Activated CD4-positive, alpha-beta memory T cell treated with anti-CD3 and anti-CD28 coated beads for 36 hours (primary cell): ENCODE measurements at places on chromosomes 6 and 20. TPM values are rescaled to one million over a fixed set of nuclear protein-coding genes. Genes with fewer than 3 reads are reported as not detected.

- DNase-seq = no peak
These were observed at the start of gene OCSTAMP for GRCh38 chr20:46550461-46550860. Gene OCSTAMP (minus strand): TSS chr20:46550654. CDS start chr20:46550560, 94 bp downstream.

DNA sequence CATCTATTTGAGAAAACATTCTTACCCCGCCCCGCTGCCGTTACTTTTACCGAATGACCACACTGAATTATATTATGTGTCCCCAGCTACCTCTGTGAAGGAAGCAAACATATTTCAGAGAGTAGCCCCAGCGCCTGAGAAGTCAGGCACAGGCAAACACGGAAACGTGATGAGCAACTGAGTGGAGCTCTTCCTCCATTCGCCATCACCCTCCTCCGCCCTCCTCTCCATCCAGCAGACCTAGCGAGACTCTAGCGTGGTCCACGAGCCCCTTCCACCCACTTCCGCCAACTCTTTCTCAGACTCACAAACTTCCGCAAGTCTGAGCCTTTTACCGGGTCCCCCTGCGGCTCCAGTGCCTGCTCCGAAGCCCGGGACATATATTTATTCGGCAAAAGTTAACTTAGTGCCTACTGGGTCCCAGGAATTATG, 582 bp downstream of the SNRPB start:
- DNase-seq = peak; percentile 76

The ACTL10 gene
- 1.8 TPM for total RNA-seq

The RSPH3 gene
- 6.8 TPM for total RNA-seq

- DNase-seq = peak; percentile 54
These were observed at the start of gene FNDC11 for GRCh38 chr20:63553933-63554290. Gene FNDC11 (plus strand): TSS chr20:63554159. CDS start chr20:63555664, 1,505 bp downstream.

GRCh38 chr20:13205425-13205824, 15.6 kb upstream of the ISM1 start:
- DNase-seq = no peak

DNA sequence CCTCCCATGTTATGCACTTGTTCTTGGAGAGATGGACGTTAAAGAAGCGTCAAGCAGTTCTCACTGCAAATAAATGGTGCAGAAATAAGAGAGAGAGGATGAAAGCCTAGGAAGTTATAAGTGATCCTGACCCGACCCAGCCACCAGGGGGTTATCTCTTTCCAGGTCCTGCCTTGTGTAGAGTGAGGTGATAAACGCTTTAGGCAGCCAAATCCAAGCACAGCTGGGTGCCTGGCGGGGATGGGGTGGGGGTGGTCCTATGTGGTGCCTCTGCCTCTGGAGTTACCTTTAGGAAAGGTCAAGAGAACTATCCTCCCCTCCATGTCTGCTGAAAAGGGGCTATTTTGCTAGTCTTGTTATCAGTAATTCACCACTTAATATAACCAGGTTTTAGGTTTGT, 9.2 kb upstream of the TFAP2A start:
- no peak for DNase-seq

GRCh38 chr6:151073701-151074100, 166.1 kb upstream of the AKAP12 start:
- DNase-seq = no peak

The PBX2 gene
- total RNA-seq = 63.4 TPM

The SLPI gene
- total RNA-seq = not detected

- no peak for DNase-seq
These were observed 70.6 kb upstream of the TCF21 start for GRCh38 chr6:133818320-133818719.

The MAS1 gene
- not detected for total RNA-seq

The PCK1 gene
- not detected for total RNA-seq

The HSPA12B gene
- not detected for total RNA-seq

The TP53TG5 gene
- total RNA-seq = 0.24 TPM

The EPPIN gene
- total RNA-seq = not detected

DNA sequence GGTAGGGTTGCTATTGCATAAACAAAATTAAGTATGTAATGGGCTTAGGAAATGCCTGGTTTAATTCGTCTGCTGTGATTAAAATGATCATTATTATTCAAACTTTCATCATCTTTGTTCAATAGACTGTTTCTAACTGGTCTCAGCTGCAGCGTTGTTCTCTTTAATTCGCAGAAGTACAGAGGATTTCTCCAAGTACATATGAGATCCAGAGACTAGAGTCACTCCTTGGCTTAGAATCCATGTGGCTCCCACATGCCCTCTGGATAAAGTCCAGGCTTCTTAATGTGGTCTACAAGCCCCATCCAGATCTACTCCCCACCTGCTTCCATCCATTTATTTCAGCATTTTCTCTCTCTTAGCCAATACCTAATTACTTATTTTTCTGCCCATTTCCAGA, 1.1 kb upstream of the ZBTB24 start:
- DNase-seq = no peak

GRCh38 chr6:158639056-158639455, 5.5 kb downstream of the DYNLT1 start:
- peak; percentile 4 for DNase-seq

The DEFB113 gene
- total RNA-seq = not detected

DNA sequence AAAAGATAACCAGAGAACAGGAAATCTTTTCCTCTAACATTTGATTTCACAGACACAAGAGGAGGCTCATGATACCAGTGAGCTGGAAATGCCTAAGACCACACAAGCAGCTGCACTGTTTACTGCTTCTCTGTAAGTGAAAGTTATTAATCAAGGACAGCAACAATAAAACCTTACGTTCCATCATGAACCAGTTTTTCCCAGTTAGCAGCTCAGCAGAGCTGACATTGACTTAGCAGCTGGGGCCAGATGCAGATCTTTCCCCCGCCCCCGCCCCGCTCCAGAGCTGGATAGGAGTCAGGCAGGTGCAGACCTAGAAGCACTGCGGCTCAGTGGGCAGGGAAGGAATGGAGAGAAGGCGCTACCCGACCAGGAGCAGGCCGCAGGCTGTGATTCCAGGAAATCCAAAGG, 275.2 kb downstream of the GMDS start:
- DNase-seq = no peak

GRCh38 chr6:39760226-39760952, 31.8 kb upstream of the DAAM2 start:
- no peak for DNase-seq

GRCh38 chr6:9138936-9139335, 703.6 kb upstream of the SLC35B3 start:
- no peak for DNase-seq
